Neural progenitor cell (in vitro differentiated cells): ENCODE measurements at places on chromosomes 4 and X. TPM values are rescaled to one million over a fixed set of nuclear protein-coding genes. Genes with fewer than 3 reads are reported as not detected.

GRCh38 chr4:137909529-137910309 lies 332.4 kb downstream of the SLC7A11 start:
- DNase-seq, result no peak

- no peak for DNase-seq
These were observed 20.0 kb downstream of the CENPU start for GRCh38 chr4:184713887-184714286.

Gene FOXR2
- not detected in 2 replicates for total RNA-seq

- peak; percentile 77 for DNase-seq
These were observed 761 bp downstream of the FGFRL1 start for GRCh38 chr4:1012034-1012739.

Gene BGN
- 0.37 TPM in 1 of 2 replicates, not detected in the other for total RNA-seq

- DNase-seq, result no peak
These were observed 207.7 kb downstream of the STIM2 start for GRCh38 chr4:27068151-27068867.

GRCh38 chr4:68299492-68300457 lies 50.1 kb downstream of the YTHDC1 start:
- no peak for DNase-seq

DNA sequence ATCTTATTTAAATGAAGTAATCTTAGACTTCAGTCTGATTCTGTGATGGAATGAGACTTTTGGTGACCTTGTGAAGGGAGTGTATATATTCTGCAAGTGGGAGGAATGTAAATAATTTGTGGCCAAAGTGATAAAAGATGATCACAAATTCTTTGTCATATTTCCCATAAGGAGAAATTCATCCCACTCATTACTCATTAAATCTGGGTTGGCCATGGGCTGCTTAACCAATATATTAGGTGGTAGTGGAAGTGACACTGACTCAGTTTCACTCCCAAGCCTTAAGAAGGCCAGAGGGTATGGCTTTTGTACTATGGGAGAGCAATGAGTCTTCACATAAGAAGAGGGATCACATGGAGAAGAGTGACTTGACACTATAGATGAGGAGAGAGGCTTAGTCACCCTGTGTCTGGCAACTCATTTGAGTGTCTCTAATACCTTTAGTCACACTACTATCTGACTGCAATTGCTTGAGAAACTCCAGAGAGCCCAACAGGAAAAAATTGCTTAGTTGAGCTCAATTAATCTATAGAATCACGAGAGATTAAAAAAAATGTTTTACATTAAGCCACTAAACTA lies 408.2 kb upstream of the PITX2 start:
- no peak for DNase-seq

DNA sequence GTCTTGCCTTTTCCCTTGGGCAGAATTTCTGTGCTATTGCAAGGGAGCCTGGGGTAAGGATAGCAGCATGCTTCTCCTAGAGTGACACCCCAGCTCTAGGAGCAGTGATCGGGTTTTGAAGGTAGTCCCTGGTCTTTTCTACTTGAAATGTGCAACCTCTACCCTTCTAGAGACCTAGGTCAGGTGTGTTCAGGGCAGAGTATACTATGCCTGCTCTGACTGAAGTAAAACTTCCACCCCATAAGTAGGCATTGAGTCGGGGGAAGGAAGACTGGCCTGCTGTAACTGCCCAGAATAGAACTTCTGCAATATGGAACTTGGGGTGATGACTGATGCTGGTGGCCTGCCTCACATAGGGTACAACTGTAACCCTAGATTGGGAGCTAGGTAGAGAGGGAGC lies 80.9 kb downstream of the ARHGAP36 start:
- no peak for DNase-seq

GRCh38 chr4:152640058-152640921 lies 39.5 kb downstream of the TMEM154 start:
- DNase-seq, result peak; percentile 19

DNA sequence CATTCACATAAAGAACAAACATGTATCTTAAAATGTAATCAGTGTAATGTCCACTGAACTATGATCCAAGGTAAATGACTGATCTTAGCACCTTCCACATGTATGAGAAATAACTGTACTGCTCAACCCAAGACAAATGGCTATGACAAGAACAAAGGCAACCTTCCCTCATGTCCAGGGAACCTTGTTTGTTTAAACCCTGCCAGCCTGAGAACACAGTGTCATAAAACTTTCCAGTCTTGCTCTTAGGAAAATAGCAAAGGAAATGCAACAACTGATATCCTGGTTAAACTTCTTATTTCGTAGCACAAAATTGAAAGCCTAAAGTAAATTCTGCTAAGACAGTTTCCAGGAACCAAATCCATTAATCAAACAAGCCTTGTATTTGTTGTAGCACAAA lies 494.3 kb downstream of the IL15 start:
- DNase-seq, result no peak

DNA sequence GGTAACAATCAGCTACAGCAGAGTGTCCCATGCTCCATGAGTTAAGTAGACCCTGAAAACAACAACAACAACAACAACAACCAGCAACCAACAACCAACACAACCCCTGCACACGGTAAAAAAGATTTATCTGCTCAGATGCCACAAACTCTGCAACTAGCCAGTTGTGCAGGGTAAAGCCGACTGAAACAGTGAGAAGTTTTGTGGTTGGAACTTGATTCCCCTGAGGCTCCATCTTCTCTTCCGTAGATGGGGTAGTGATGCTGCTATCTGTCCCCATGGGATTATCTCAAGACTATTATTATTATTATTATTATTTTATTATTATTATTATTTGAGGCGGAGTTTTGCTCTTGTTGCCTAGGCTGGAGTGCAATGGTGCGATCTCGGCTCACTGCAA lies 50.6 kb upstream of the RAPGEF2 start:
- no peak for DNase-seq
